ENCODE measurements at places on chromosomes 4 and X.

- DNase-seq = no peak
Observed at GRCh38 chr4:39770471-39770870, 72.5 kb downstream of the UBE2K start.

DNA sequence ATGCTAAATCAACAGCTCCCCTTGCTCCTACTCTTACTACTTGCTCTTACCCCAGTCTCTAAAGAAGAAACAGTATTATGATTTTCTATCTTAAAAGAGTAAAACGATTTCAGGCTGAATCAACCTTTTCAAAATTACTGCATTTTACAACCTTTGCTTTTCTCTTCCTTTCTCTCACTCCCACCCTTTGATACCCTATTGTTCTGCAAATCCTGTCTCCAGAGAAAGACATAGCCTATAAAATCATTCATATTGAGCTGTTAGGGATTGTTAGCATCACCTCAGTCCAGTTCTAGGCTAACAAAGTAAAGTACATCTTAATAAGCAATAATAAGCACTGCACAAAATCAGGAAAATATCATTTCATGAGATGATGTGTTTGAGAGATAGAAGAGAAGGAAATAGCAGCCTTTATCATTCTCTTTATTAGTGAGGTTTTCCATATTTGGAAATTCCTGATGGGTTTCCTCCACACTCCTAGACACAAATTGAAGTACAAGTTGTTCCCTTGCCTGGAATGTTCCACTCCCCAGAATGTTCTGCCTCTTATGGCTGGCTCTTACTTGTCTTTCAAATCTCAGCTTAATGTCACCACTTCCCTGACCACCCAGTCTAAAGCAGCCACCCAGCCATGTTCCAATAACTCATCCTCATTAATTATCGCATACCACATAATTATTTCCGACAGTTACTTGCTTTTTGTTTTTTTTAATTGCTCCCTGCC lies 219.7 kb downstream of the PALLD start:
- DNase-seq = no peak

DNA sequence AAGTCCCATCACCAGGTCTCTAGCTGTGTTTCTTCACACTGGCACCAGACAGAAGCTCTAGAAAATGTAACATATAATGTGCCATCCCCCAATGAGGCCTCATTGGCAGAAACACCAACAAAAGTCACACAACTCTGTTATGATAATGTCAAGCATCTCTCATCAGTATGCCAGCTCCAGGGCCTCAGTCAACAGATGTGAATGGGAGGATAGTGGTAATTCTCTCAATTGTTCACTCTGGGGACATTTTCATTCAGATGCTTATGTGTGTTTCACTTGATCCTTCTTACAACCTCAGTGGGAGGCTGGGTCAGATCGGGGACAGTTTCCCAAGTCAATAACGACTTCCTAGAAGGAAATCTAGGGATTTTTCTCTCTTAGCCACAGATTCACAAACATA lies 57.5 kb upstream of the SCOC start:
- no peak for DNase-seq

DNA sequence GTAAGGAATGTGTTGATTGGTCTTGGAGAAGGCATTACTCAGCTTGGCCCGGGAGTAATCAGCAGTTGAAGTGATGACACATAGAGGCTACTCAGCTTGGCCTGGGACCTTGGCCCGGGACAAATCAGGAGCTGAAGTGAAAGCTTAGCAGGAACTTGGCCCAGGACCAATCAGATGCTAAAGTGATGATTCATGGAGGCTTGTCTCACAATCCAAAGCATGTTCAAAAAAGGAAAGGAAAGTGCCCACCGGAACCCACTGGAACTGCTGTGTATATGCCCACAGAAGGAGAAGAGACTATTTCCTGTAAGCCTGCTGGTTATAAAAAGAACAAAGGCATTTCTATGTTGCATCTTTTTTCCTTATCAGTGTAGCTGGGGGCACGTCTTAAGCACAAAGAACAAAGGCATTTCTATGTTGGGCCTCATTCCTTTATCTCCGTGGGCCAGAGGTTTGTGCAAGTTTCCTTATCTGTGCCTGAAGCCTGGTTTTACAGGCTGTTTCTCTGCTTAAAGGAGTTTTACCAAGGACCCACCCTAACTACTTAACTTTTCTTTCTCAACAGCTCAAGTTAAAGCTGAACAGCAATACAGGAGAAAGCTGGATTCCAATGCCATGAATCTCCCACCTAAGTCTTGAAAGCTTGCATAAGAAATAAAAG lies 1176.7 kb downstream of the NLGN4X start:
- no peak for DNase-seq

DNA sequence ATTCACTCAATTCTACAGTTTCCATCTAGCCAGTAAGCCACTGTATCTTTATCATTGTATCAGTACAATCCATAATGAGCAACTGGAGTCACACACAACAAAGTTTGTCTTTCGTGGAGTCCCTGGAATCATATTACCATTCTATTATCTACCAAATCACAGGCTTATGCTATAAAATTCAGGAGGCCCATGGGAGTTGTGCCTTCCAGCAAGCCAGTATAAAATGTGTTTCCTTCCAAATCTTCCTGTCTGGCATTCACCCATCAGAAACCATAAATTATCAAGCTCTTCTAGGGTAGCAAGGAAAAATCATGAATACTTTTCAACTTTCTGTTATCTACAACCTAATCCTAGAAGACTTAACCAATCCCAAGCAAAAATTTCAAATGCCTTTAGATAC lies 1383.3 kb upstream of the PCDH7 start:
- DNase-seq = no peak

DNA sequence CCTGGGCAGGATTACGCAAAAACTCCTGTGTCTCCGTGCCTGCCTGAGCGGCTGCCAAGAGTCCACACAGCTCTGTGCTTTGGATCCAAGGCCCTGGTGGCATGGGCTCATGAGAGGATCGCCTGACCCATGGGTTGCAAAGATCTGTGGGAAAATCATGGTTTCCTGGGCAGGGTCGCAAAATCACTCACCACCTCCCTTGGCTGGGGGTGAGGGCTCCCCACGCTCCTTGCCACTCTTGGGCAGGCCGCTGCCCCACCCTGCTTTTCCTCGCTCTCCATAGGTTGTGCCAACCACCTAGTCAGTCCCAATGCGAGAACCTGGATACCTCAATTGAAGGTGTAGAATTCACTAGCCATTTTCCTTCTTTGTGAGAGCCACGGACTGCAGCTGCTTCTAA lies 66.5 kb upstream of the MAGEB18 start:
- DNase-seq = no peak

DNA sequence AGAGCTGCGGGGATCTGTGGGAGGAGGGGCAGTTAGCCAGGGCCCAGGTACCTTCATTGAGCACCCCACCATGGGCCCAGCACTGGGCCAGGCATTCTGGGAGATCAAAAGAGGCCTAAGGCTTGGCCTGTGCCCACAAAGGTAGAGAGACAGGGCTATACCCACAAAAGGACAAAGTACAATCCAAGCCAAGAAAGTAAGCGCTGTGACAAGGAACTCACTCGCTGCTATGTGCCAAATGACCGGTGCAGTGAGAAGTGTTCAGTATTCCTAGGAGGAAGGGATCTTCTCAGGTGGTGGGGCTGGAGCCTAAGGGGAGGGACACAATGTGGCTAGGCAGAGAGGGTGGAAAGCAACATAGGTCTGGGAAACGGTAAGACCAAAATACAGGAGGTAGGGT lies 8.8 kb upstream of the FRMPD3 start:
- no peak for DNase-seq

- DNase-seq = no peak
Observed at GRCh38 chr4:5337731-5338130, 286.5 kb downstream of the STK32B start.

- no peak for DNase-seq
Observed at GRCh38 chrX:55801811-55802210, 84.3 kb downstream of the RRAGB start.

- DNase-seq = no peak
Observed at GRCh38 chr4:156677131-156677531, 294.5 kb downstream of the PDGFC start.

DNA sequence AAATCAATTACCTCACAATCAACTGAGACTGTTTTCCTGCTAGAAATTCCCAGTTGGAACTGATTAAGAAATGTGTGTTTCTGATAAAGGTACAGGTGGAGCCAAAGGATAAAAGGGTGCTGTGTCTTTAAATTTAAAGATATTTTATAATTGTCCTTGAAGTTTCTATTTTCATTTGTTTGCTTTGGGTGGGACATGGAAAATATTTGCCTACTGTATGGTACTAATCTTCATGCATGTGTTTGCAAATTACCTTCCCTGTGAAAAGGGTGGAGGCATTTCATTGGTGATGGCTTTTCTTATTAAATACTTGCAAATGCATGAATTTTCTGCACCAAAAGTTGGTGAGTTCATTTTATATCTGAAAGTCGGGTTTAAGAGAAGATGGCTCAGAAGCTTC lies 215.9 kb downstream of the RELL1 start:
- no peak for DNase-seq

Measured in activated CD8-positive, alpha-beta memory T cell treated with anti-CD3 and anti-CD28 coated beads for 4 hours (primary cell).